Neural crest cell (in vitro differentiated cells): ENCODE measurements at places on chromosomes 5 and 9.

DNA sequence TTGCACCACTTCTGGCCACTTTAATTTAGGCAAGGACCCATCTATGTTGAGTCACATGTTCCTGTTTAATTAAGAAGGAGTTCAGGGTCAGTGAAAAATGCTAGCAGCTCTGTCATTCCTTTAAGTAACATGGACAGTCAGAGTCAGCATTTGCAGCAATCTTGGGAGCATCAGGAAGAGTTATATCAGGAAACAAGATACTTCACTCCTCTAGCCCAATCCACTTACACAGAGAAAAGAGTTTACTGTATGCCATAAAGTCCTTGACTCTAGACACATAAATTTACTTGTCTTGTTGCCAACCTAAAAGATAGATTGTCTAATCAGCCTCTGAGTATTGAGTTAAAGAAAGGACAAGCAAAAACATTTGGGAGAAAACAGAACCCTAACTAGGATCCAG lies 266.7 kb downstream of the PJA2 start:
- no peak for DNase-seq

DNA sequence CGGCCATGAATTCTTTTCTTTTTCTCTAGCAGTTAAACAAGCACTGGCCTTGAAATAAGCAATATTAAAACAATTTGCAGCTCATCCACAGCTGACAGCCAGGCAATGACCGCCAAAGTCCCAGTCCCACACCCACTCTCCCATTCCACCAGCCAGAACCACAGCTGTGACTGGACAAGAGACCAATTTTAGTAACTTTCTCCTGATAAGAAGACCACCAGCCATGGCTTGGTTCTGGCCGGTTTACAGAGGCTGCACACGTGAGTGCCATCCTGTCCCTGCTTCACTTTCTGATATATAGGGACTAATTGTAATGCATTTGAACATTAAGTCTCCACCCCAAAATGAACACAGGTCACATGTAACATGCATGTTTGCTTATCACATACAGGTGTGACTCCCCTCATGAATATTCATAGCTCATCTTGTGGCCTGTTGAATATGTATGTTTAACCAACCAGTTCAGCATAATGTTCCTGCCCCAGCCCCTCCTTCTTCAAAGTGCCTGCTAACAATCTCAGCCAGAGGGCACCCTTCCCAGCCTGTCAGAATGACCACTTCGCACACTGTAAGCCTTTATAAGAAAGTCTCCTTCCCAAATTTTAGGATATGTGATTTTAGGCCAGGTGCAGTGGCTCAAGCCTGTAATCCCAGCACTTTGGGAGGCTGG lies 23.9 kb upstream of the FANCC start:
- DNase-seq = no peak

DNA sequence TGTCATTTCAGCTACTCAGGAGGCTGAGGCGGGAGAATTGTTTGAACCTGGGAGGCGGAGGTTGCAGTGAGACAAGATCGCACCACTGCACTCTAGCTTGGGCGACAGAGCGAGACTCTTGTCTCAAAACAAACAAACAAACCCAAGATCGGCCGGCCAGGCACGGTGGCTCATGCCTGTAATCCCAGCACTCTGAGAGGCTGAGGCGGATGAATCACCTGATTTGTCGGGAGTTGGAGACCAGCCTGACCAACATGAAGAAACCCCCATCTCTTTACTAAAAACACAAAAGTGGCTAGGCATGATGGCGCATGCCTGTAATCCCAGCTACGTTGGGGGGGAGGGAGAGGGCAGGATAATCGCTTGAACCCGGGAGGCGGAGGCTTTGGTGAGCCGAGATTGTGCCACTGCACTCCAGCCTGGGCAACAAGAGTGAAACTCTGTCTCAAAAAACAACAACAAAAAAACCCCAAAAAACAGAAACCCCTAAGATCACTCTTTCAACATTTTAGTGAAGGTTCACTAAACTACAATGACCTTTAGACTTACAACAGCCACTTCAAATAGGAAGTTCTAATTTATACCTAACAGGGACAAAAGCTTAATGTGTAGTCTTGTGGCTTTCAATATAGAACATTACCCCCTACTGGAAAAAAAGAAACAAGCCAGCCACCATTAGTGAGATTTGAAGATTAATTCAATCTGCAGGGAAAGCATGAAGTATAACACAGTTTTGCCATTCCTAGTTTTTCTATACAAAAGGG lies 7.0 kb downstream of the HSPA9 start:
- no peak for DNase-seq

GRCh38 chr5:80468131-80468530 lies 19.8 kb upstream of the FAM151B start:
- DNase-seq = no peak

GRCh38 chr5:34001241-34001841 lies 6.5 kb downstream of the AMACR start:
- no peak for DNase-seq

DNA sequence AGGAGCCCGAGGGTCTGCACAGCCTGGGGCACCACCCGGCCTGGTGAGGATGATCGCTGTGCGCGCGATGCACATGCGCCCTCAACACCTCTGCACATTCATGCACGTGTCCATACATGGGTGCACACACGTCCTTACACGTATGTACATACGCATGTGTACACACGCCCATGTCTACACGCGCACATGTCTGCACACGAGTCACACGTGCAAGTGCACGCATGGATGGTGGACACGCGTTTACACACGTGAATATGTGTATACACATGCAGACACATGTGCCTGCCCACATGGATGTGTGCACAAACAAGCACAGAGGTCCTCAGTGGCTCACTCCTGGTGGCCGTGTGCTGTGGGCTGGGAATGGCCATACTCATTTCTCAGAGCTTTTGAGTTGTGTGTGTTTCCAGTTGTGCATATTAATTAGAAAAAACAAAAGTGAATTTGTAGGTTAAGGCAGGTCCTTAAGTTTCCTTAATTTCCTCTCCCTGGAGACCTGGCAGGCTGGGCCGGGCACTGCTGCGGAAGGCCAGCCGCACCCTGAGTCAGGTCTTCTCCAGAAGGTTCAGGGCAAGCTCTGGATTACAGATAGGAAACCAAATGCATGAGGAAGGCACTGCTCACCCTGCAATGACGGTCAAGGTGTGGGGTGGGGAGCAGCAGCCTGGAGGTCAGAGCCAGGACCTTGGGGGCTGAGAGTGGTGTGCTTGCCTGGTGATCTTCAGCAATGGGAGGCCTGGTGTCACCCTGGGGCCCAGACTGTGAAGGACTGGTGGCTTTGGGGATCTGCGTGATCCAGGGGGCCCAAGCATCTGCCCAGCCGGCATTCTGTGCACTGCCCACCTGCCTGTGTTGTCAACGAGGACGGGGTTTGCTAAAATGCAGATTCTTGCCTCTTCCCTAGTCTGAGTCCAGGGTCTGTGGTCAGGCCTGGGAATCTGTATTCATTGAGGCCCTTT lies 1.3 kb upstream of the RNU6ATAC start:
- DNase-seq = peak; percentile 33

DNA sequence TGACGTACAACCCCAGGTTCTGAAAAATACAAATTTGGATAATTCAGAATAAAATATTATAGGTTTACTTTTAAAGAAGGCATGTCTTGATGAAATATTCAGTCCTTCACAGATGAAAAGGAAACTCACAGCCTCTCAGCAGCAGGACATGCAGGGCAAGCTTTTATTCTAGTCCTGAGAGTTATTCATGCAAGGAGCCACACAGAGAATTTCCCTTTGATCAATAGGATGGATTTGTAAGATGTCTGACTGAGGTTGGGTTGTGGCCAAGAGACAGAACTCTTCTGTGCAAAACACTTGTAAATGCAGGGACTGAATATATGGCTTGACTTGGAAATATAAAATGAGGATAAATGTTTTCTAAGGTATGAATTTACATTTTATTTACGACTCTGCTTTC lies 48.8 kb upstream of the TBCA start:
- no peak for DNase-seq

DNA sequence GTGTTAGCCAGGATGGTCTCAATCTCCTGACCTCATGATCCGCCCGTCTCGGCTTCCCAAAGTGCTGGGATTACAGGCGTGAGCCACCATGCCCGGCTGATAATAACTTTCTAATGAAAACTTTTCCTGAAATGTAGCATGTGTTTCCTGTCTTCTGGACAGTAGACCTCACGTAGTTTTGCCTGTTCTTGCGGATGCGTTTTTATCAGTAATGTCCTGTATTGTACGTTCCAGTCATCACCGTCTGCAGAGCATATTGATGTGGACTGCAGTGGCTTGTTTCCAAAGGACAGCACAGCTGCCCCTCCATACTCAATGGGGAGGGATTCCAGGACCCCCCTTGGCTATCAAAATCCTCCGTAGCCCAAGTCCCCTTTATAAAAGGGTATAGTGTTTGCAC lies 12.8 kb downstream of the EXOC3 start:
- no peak for DNase-seq

- no peak for DNase-seq
Observed at GRCh38 chr9:108322326-108323098, 533.3 kb downstream of the ACTL7B start.

DNA sequence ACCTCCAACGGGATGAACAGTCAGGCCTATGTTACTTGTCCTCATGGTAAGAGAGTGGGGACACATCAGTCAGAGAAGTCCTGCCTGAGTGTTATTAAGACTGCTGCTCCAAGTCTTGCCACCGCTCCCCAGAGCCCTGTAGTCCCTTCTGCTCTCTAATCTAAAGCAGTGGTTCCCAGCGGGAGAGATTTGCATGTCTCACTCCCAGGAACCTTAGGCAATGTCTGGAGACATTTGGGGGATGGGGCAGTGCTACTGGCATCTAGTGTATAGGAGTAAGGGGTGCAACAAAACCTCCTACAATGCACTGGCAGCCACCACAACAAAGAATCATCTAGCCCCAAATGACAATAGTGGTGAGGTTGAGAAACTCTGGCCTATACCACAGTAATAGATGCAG lies 2.6 kb upstream of the SVEP1 start:
- no peak for DNase-seq

DNA sequence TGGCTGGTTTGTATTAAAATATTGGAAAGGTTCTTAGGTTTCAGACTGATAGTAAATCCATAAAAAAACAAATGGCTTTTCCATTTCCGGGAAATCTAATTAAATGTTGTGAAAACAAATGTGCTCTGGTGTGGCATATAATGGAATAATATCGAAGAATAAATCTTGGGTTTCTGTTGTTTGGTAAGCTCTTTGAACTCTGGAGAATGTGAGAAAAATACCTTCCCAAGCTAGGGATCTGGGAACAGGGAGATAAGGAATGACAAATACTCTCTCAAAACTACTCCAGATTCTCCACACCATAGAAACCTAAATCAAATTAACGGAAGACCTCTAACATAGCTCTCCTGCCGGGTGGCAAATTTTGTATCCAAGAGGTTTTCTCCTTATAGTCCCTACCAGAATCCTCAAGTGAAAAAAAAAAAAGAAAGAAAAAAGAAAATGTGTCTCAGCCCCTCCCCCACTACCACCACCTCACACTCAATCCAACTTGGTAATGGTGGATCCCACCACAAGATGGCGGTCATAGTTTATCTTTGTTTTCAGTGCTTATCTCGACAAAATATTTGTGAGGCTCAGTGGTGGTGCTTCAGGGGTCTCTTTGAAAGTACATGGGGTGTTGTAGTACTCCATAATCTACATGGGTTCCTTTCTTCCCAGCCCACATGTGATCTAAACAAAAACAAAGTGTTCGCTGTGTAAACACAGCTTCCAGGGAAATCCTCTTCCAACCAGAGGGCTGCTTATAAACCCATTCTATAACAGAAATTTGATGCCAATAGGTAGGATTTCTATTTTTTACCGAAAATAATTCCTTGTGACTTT lies 54.5 kb upstream of the FST start:
- DNase-seq = peak; percentile 58

DNA sequence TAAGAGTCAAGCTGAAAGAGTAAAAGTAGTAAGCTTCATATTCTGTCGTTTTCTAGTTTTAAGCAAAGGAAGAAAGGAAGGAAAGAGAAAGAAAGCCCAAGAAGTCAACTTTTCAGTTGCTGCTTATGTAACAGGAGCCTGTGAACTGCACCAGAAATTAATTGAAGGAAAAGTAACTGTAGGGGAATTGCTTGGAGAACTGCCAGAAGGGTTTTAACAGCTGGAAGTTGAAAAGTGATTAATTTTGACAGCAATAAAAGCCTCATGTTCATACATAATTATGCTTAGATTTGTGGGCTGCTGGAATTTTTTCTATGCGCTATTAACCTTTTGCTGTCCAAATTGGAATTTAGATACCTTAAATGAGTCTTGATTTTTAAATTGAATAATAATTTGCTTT lies 255.7 kb downstream of the ENC1 start:
- DNase-seq = no peak

DNA sequence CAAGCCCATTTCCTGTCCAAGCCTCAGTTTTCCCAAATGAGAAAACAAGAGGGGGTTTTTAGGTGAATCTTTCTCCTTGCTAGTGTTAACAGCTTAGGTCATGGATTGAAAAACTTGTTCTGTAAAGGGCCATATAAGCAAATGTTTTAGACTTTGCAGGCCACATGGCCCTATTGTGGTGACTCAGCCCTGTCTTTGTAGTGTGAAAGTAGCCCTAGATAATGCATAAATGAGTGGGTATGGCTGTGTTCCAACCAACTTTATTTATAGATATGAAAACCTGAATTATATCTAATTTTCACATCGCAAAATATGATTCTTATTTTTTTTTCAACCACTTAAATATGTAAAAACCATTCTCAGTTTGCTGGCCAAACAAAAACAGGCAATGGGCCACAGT lies 6.9 kb upstream of the BARX1 start:
- DNase-seq = no peak
